ENCODE measurements at places on chromosomes 4 and X.

DNA sequence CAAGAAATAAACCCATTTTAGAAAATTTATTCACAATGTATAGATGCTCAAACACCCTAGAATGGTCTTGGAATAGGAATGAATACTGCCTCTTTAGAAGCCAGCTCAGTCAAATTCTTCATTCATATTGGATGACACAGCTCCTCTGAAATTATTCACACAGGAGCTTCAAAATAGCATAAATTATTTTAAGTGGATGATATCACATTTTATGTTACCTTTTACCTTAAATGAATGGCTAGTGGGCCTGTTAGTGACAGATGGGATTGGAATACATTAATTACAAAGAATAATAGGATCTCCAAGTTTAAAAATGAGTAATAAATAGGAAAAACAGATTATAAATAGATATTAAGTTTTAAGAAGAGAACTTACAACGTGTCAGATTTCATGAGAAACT, 184.4 kb downstream of the GABRB1 start:
- no peak for DNase-seq

DNA sequence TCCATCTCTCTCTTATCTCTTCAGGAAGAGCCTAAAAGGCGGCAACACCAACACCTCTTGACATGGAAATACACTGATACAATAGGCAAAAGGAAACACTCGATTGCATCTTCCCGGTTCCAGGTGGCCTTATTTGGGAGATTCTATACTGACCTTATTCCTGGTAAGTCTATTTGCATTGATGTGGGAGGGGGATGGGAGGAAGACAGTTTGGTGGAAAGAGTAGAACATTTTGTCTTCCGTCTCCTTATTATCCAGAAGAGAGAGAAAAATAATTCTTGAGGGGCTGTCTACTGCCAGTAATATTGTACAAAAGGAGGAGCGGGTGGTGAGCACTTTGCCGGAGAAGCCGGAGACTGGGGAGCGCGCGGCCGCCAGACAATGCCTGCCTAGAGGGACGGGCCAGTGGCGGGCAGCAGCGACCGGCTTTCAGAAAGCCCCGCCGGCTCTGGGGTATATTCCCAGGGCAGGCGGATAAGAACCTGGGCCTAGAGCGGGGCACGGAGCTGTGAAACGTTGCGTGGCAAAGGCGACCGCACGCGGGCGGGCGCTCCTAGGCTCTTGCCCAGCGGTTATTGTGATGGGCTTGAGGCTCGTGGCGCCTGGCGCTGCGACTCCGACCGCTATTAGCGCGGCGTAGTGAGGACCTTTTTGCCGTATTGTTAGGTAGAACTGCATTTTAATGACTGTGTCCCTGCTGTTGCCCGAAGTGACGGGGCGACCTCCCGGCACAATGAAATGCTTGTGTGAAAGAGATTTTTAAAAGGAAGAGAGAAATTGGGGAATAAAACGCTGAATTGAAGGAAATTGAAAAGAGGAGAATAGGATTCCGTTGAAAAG, 518 bp downstream of the PRDM8 start:
- DNase-seq: no peak

DNA sequence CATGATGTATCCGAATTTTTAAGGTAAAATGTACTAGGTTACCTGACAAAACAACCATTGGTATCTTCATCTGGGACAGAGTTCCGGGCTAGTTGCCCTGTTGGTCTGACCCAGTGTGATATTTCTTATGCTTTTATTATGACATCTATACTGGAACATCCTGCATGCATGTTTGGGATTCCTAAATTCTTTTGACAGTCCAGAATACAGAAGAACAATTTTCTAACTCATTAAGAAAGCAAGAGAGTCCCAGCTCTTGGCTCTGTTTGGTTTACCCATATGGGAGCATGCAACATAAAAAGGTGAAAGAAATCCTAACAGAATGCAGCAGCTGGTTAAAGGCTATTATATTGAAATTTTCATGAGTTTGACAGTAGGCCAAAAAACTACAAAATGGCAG, 247.7 kb upstream of the FTHL17 start:
- DNase-seq: no peak

DNA sequence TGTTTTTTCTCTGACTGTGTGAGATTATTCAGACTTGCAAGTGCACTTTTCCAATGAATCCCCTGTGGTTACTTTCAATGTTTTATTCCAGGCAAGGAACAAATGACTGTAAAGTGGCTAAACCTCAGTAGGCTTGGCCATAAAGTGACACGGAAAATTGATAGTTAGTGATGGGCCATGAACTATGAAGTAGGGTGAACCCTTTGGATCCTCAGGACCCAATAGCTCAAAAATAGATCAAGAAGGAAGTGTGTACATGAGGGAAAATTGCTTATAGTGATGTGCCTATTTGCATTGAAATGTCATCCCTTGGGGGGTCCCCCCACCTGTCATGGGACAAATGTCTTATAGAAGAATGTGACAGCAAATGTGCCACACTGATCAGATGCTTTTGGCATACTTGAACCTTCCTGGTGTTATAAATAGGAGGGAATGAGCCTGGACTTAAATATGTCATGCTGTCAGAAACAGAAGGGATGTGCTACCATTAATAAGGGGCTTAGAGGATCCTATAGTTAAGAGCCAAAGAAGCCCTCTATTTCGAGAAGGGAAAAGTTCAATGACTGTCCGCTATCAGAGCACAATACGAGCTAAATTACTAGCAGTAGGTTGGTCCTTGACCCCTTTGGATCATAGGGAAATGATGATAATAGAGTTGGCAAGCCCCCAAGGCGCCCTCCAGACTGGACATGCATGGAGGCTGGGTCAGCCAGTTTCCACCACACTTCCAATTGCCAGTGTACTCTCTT, 30.3 kb downstream of the SLC16A2 start:
- DNase-seq: no peak

GRCh38 chr4:26837993-26838842, 22.4 kb upstream of the STIM2 start:
- DNase-seq: no peak

Data from left colon (tissue), 2 donors.